ENCODE measurements at places on chromosomes 12 and 14.
A peak's percentile ranks its signal among the peaks of the same experiment; 100 is the strongest.

- DNase-seq, result peak; percentile 14
These were observed 66.5 kb downstream of the BHLHE41 start for GRCh38 chr12:26058308-26058707.

GRCh38 chr14:92392711-92393110 lies 69.7 kb downstream of the SLC24A4 start:
- no peak for DNase-seq

- no peak for DNase-seq
These were observed 28.0 kb downstream of the TRAFD1 start for GRCh38 chr12:112153181-112153892.

- no peak for DNase-seq
These were observed 6.1 kb downstream of the RAPGEF3 start for GRCh38 chr12:47752552-47752951.

GRCh38 chr12:52796429-52796794 lies 495 bp upstream of the KRT3 start:
- no peak for DNase-seq

DNA sequence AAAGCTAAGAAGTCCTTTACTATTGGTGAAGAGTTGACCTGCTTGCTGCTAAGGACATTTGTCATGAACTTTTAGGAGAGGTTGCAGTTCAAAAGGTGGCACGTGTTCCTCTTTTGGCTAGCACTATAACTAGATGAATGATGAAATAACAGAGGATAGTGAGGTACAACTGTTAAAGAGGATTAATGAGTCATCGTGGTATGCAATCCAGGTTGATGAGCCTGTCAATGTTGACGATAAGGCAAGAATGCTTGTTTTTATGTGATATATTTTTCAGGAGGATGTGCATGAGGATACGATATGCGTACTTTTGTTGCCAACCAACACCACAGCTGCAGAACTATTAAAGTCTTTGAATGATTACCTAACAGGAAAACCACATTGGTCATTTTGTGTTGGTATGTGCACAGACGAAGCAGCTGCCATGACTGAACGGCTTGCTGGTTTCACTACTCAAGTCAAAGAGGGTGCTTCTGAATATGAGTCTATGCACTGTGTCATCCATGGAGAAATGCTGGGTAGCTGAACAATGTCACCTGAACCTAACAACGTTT lies 10.6 kb downstream of the CEP128 start:
- DNase-seq, result peak; percentile 93

DNA sequence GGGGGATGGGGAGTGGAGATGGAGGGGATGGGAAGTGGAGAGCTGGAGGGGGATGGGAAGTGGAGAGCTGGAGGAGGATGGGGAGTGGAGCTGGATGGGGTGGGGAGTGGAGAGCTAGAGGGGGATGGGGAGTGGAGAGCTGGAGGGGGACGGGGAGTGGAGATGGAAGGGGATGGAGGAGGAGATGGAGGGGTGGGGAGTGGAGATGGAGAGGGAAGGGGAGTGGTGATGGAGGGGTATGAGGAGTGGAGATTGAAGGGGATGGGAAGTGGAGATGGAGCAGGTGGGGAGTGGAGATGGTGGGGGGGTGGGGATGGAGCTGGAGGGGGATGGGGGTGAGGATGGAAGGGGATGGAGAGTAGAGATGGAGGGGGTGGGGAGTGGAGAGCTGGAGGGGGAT lies 26.1 kb downstream of the NCOR2 start:
- no peak for DNase-seq

DNA sequence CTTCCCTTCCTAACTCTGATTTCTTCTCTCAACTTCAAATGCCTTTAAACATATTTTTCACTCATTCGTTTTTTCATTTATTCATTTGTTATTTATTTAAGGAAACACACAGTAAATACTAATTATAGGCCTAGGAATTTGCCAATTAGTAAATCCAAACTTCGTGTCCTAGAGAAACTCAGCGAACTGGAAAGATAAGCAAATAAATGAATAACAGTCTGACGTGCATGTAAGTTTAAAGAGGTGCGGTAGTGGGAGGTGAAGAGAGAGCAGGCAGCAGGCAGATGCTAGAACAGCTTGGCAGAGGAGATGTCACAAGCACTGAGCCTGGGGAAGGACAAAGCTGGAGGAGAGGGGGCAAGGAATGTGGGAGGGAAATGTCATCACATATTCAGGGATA lies 228.2 kb downstream of the DPY19L2 start:
- DNase-seq, result no peak

DNA sequence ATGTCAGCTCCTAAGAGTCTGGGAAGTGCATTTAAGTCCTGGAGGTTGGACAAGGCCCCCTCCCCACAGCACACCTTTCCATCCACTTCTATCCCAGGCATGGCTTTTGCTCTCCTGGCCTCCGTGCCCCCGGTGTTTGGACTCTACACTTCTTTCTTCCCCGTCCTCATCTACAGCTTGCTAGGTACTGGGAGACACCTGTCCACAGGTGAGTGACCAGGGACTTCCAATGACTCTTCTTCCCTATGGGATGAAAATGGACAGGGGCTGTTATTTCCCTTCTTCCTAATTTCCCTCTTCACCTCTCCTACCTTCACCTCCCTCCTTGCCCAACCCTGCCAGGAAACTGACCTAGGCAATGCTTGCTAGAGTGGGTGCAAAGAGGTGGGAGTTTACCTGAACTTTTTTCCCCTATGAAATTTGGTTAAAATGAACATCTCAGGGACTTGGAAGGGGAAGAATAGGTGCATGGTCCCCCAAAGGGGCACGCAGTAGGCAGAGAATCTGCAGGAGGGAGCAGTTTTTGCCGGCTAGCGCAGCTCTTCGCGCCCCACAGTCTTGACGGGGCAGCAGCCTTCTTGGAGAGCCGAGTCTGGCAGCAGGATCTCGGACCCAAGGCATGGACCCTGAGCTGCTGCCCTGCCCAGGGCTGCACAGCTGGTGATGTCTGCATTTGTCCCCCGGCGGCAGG lies 9.2 kb downstream of the ARHGEF25 start:
- DNase-seq, result no peak

DNA sequence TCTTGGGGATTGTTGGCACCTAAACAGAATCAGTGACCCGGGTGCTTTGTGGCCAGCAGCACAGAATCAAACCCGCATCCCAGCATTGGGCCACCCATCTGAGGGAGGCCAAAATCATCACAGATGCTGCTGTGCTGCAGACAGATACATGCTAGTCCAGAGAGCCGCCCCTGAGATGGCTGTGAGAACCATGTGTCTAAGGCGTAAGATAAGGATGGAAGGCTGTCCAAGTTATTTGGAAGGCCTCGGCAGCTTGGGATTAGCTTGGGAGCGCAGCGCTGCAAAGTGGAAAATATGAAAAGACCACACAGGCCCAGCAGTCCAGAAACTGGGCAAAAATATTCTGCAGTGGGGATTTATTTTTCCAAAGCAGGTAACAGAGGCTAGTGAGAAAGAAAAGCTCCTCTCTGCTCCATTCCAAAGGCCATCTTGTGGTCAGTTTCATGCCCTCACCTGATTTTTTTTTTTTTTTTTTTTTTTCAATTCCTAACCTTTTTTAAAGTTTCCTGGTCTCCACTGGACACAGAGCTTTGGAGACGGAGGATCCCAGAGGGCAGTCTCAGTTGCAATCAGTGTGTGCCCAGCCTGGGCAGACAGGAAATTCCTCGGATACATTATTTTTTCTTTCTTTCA lies 178.9 kb upstream of the BCL2L14 start:
- DNase-seq, result no peak

DNA sequence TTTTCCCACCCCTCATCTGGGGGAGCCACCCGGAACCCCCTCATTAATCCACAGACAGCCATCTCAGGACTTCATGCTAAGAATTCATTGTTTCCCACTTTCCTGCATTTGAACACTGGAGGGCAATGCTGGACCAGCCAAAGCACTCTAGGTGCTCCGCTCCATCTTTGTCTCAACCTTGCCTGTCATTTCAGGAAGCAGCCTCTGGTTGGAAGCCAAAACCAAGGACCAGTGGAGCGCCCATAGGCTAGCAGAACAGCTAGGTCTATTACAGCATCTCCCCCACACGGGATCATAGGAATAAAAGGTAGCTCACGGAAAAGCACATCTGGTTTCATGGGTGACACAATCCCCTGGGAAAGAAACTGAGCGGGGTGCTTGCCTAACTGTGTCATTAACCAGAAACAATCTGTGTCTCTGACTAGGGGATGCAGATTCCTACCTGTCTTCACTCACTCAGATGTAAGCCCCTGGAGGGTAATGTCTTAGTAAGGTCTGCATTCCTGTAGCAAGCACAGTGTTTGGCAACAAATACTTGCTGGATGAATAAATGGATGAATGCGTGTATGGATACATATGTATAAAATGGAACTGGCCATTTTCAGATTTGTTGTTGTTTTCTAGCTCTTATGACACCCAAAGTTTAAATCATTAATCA lies 197.0 kb downstream of the DAD1 start:
- DNase-seq, result no peak

- DNase-seq, result no peak
These were observed 97.5 kb downstream of the PPP2R5C start for GRCh38 chr14:101858791-101859537.

DNA sequence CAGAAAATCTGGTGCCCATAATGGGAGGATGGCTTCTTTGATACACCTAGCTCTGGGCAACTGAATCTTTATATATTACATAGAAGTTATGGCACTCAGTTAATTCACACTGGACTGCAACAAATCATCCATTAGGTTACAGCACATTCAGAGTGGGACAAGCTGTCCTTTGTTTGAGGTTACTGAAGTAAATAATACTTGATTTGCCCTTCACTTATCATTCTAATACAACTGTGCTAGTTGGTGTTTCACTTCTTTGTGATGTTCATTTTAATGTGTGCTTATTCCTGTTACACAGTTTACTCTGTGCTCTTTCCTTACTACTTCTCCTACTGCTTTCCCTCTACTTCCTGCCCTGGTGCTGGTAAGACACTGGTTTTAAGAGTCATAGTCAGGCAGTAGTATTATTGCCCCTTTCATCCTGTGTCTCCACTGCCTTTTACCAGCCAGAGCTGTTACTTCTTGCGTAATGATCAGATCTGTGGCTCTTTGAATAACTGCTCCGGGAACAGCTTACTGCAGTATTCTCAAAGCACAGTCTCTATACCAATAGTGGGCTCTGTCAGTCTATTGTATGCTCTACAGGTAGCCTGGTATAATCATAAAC lies 36.4 kb upstream of the GXYLT1 start:
- peak; percentile 25 for DNase-seq

DNA sequence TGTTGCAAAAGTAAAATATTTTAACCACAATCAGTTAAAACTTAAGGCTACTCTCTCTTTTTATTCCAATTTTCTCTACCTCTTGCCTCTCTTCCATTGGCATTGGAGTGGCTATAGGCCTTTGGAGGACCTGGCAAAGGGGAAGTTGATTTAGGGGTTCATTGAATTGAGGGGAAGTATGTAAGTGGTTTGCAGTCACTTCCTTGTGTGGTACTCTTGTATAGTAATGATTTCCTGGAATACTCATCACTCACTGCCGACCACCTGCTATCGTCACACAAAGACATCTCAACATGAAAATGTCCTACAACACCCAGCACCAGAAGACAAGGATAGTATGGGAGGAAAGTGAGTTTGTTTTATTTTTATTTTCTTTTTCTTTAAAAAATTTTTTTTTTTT lies 45.7 kb upstream of the CPM start:
- no peak for DNase-seq

- DNase-seq, result peak; percentile 43
These were observed 183.5 kb downstream of the PRKCH start for GRCh38 chr14:61504901-61505300.

DNA sequence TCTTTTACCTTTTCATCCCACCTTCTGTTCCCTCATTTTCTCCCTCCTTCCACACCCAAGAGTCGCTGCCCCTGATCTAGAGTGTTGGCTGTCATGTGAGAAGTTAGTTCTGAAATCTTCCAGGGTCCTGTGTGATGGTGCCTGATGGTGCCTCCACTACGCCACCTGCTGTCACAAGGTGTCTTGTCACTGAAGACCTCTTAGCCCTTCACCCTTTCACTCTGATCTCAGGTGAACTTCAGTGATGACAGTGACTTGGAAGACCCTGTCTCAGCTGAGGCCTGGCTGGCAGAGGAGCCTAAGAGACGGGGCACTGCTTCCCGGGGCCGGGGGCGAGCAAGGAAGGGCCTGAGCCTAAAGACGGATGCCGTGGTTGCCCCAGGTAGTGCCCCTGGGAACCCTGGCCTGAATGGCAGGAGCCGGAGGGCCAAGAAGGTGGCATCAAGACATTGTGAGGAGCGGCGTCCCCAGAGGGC lies 7.6 kb upstream of the PFDN5 start:
- peak; percentile 57 for DNase-seq

- DNase-seq, result peak; percentile 69
These were observed 90.9 kb upstream of the CCDC196 start for GRCh38 chr14:66395300-66395699.
